ENCODE measurements at places on chromosomes 5 and 9.

DNA sequence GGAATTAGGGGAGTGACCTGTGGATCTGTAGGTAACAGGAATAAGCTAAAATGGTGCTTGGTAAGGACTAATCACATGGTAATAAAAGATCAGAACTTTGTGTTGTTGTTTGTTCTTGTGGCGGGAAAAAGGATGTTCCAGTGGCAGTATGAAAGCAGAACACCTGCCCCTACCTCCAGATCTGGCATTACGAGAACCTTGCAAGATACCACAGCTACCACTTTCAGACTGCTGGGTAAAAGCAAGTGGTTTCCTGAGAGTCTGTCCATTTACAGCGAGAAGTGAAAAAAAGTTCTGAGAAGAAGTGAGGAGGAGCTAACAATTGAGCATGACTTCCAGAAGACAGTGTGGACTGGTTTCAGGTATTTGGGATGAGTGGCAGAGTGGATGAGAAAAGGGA is 252.5 kb downstream of the TLE4 start:
- no peak for DNase-seq

GRCh38 chr5:121979691-121980090 is 17.9 kb downstream of the SRFBP1 start:
- peak; percentile 47 for DNase-seq

GRCh38 chr9:89012294-89013042 is 21.2 kb downstream of the S1PR3 start:
- DNase-seq = no peak

DNA sequence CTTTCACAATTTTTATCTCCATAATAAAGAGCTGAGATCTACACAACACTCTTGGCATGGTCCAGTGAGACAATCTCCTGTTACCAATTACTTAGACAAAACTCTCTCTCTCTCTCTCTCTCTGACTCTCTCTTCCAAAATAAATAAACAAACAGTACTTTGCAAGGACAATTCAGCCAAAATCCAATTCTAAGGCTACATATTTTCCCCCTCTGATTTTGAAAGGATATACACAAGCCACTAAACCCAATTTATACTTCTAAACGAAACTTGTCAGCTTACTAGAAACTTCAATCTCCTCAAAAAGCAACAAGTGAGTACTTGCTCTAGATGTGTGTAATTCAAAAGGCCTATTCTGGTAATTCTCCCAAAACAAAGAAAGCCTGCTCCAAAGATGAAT is 26.3 kb upstream of the TNPO1 start:
- DNase-seq = no peak

DNA sequence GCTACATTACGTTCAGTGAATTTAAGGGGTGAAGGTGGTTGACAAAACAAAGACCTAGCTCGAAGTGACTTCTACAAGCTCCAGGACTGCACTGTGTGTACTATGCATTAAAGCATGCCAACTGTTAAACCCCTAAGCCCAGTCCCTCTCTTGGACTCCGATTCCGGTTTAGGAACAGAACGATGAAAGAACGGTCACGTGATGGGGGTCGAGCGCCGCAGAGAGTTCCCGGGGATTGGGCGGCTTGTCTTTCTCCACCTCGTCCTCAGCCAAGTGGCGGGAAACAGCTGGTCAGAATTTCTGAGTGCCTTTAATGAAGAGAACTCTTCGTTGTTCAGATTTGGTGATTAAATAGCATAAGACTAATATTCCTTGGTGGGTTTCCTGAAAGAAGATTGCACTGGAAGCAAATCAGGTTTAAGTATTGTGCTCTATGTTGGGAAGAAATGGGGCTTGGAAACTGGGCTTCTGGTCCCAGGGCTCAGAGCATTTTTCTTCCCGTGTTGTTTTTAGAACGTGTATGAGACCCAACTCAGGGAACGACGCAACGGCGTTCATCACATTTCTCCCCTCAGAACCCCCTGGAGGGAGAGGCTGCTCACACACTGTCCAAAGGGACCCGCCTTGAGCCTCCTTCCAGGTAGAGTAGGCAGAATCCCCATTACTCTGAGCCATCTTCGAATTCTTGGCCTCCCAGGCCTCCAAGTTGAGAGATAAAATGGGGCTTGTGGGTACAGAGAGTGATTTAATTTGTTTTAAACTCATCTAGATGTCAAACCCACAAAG is 25.3 kb downstream of the IRX2 start:
- DNase-seq = no peak

DNA sequence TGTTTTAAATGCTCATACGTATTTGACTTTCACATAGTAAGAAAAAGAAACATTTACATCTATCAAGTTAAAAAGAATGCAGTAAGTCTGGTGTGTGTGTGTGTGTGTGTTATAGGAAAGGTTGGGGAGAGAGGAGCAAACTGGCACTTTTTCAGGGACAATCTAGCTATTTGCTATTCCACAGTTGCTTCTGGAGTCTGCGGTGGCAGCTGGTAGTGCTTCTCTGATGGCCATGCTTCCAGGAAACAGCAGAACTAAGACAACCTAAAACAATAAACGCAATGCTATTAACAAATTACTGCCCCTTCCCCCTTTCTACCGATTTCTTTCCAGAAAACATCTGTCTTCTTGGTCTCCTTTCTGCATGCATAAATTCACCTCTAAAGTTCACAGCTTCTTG is 70.0 kb upstream of the CDH10 start:
- no peak for DNase-seq

- no peak for DNase-seq
These were observed 27.9 kb upstream of the GLRX start for GRCh38 chr5:95850391-95850894.

DNA sequence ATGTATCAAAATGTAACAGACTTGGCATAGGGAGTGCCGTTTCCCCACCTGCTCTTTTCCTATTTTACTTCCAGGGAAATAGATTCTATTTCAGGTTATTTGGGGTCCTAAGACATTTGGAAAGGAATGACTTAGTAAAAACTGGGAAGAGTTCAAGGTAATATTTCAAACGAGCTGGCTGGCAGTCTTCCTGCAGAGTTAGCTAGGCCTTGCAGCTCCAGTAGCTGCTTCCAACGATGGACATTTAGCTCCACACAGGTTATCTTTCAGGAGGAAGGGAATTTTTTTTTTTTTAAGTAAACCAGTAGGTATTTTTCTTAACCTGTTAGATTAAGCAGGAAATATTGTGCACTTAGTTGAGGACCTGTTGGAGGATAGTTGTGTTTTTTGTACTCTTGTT is 45.2 kb downstream of the TLE4 start:
- no peak for DNase-seq

DNA sequence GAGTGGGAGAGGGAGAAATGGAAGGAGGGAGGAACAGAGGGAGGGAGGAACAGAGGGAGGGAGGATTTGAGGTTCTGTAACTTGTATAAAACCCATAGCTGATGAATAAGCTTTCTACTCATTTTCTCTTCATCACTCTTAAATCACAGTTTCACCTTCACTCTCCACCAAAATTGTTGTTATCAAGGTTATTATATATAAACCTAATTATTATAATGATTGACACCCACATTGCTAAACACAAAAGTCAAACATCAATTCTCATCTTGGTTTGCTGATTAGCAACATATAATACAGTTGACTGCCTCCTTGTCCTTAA is 229.0 kb upstream of the PAPPA start:
- no peak for DNase-seq

DNA sequence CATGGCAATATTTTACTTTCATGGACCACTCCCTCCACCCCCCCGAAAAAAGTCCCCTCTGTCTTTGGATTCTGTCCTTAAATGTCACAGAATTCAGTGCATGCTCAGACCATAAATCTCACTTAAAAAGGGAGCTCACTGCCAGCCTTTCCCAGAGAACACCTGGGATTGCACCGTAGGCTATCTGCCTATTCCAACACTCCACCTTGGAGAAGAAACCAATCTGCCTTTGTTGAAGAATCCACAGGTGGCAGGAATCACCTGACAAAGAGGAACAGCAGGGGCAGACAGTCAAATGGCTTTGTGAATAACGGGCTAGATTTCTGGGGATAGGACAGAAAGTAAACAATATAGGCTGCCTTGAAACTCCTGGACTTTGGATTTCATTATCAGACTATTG is 306.7 kb upstream of the BRINP1 start:
- no peak for DNase-seq

DNA sequence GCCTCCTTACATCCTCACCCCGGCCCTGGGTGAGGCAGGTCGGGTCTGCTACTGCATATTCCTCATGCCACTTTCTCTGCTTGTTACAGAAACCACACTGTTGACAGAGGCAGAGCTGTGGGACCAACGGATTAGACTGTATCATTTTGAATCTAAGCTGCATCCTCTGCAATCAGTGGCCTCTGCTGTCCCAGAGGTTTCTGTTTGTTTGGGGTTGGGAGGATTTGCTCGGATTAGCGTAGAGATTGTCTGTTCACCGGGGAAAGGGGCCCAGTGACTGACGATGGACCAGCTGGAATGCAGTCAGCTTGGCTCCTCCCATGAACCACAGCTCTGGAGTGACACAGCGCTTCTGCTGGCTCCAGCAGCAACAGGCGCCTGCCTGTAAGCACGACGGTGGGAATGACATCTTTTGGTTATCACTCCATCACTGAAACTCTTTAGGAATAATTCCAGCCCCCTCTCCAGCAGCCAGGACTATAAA is 37.3 kb upstream of the ADRA1B start:
- DNase-seq = no peak

GRCh38 chr5:74127381-74128320 is 501.7 kb downstream of the ARHGEF28 start:
- DNase-seq = no peak

DNA sequence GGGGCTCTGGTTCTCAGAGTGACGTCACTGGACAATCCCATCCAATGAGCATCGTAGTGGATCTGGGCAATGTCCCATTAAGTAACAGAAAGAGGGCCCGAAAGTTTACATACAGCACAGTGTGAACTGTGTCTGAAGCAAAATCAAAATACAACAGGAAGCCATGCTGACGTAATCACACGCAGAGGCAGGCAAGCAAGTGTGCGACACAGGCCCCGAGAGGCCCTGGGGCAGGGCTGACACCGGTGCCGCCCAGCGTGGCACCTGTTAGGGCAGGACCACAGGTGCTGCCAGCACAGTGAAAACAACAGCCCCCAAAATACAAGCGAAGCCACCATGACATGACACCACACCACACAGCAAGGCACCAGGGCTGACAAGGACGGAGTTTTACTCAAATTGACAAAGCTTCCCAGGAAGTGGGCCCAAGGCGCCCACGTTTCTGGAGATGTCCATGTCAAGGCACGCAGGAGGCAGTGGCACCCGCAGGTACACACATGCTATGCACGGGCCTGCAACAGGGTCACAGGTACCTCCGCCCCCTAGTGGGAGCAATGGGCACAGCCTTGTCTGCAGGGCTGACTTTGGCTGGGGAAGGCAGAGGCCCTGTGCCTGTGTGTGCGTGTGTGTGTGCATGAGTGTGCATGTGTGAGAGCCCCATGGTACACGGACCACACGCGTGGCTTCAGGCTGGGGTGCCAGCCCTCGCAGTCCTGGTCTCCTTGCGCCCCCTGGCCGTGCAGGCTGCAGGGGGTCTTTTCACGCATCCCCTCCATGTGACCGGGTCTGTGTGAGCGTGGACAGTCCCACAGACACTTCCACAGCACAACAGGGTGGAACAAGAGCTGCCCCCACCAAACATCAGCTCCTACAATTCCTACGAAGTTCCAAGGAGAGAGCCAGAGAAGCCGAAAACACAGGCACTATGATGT is 19.6 kb downstream of the QSOX2 start:
- DNase-seq = peak; percentile 61

DNA sequence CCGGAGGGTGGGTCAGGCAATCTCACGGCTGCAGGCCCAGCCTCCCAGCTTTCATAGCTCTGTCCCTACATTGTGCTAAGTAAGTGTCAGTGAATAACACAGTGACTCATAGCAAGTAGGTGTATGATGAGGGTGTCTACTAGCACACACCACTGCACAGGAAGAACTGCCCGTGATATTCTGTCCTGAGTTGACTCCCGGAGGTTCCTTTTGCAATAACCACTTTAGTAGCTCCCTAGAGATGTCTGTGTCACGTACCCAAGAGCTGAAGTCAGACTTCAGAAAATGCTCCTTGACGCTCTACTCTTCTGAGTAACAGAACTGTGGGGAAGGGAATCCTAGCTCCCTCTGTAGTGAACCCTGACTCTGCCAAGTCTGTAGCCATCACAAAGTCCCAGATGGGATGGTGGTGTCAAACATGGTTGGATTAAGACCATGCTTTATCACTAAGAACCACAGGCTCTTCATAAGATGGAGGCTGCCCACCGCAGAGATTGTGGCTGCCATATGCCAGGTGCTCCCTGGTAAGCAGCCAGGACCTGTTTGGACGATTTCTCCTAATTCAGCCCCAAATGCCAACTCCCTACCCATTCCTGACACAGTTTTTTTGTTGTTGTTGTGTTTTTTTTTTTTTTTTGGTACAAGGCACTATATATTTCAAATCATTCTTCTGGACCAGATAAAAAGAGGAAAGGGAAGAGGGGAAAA is 352.6 kb upstream of the PANK3 start:
- DNase-seq = no peak

GRCh38 chr9:70092190-70092589 is 48.5 kb downstream of the MAMDC2 start:
- DNase-seq = no peak

DNA sequence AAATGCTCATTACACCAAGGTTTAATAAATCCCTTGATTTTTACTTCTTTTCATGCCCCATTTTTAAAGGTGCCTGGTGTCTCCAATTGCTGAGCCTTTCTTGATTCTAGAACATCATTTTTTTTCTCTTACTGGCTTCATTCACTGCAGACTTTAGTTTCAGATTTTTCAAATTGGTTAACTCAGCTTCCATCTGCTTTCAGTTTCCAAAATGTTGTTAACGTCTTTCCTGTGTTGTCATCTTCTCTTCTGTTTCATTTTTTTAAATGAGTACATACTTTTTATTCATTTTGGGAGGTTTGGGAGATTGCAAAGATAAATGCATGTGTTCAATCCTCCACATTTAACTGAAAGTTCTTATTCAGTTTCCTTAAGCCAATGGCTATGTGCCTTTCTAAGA is 126.4 kb upstream of the CCNG1 start:
- DNase-seq = no peak

DNA sequence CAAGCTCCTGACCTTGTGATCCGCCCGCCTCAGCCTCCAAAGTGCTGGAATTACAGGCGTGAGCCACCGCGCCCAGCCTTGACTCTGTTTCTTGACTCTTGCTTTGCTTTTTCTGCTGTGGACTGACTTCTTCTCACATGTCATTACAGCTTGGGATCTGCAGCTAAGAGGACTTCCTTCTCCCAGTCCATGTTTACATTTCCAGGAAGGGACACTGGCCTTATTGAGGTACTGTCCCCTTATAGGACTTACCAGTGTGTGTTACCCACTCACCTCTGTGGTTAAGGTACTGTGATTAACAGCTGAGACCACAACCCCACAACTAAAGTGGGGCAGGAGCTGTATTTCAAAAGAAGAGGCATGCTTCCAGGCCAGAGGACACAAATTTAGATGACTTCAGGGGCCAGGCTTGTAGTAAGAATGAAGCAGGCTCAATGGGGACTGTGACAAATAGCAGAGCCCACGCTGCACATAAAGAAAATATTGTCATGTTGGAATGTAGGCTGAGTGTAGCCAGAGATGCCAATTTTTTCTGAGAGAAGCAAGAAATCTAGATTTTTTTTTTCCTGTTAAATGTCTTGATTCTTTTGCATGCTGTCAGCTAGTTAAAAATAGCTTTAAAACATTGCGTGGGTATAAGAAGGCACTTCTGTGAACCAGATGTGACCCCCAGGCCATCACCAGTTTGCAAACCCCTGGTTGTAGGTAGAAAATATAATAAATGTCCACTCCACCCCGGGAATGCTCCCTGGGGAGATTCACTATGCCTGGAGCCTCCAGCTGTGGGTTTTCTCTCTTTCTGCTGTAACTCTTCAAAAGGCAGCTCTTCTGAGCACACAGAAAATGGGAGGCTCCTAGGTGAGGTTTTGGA is 75.0 kb downstream of the PTPDC1 start:
- DNase-seq = no peak
